ENCODE measurements at places on chromosomes 1 and 21.

DNA sequence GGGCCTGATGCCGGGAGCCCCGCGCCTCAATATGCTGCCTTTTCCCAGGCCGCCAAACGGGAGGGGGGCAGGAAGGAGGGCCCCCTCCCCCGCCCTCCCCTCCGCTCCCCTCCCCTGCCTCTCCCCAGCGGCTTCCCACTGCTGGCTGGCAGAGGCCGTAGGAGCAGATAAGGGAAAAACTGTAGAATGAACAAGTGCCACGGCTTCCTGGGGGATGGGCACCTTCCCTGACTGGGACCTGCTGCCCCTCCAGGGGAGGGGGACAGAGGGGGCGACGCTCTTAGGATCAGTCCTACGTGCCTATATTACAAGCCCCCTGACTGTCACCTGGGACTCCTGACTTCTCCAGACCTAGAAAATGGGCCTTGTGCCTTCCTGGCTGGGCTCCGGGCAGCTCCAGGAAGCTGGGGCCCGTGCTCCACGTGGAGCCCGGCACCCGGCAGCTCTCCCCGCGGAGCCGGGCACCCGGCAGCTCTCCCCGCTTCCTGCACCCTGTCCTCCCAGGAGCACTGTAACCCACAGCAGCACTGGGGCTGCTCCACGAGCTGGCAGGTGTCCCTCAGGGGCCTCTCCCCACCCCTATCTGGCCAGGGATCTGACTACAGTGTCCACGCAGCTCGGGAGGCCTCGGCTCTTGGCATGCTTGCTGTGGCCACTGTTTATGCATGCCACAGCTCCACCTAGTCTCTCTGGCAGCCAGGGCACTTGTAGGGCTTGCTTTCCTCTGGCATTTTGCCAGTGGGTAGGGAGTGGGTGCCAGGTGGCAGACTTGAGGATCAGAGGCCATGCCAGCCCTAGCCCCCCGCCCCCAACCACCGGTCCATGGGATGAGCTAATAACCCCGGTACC, 674 bp upstream of the HES5 start:
- no peak for DNase-seq

- no peak for DNase-seq
Measured at GRCh38 chr1:192732787-192733186, 76.1 kb upstream of the RGS2 start.

- no peak for DNase-seq
Measured at GRCh38 chr1:56329970-56330369, 249.4 kb downstream of the PLPP3 start.

DNA sequence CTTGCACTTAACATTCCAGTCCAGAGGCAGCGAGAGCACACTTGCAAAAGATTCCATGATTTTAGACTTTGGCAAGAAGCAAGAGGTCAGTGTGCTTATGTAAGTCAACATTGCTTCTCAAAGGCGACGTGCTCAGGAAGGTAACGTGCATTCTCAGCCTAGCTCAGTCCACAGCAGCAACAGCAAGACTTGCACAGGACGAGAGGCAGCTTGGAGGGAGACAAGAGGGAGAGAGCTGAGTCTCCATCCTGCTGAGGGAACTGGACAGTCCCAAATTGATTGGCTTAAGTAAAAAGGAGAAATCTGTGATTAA, 56.5 kb downstream of the PTP4A2 start:
- no peak for DNase-seq

- DNase-seq = no peak
Measured at GRCh38 chr1:199821029-199821779, 206.3 kb upstream of the NR5A2 start.

DNA sequence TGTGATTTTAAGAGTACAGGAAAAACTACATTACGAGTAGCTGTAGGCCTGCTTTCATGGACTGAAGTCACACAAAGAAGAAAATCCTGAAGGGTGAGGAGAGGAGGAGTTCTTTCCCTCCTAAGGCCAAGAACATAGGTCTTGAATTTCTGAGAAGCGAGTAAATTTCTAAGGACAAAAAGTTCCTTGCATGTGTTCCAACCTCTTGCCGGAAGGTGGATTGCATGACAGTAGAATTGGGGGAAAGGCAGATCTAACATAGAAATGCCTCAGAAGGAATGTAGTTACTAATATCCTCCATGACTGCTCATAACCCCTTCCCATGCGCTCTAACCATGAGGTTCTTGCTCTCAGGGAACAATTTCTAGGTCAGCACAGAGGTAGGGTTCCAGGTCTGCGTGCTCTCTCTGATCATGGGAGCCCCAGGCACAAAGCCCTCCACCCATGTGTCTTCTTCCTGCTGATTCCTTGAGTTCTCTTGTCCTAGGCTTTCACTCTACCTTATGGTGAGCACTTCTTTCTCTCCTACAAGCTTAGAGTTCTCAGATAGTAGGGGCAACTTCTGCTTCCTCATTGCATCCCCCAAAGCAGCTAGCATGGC, 13.7 kb downstream of the CD2 start:
- DNase-seq = no peak

DNA sequence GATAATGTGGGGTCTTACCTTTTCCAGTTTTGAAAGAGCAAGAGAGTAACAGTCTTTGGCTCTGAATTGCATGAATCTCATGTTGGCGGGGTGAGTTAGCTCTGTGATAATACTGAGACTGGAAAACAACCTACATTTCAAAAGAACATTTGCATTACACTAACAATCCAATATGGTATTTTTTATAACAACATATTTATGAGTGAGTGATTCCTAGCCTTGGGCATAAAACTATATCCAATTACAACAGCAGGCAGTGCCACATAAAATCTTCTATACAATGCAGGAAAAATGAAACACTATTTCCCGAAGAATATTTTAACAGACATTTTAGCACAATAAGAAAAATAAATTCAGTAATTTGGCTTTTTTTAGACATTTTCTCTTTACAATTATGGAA, 303.0 kb downstream of the KCNT2 start:
- DNase-seq = no peak

GRCh38 chr1:99685516-99686180, 39.7 kb downstream of the PALMD start:
- DNase-seq = no peak

GRCh38 chr1:59903141-59903754, 23.3 kb downstream of the CYP2J2 start:
- no peak for DNase-seq

- no peak for DNase-seq
Measured at GRCh38 chr1:111770916-111771315, 15.2 kb downstream of the DDX20 start.

- DNase-seq = no peak
Measured at GRCh38 chr1:6505367-6506209, 14.1 kb upstream of the PLEKHG5 start.

GRCh38 chr1:244653439-244654107, 647 bp downstream of the DESI2 start:
- peak; percentile 5 for DNase-seq

DNA sequence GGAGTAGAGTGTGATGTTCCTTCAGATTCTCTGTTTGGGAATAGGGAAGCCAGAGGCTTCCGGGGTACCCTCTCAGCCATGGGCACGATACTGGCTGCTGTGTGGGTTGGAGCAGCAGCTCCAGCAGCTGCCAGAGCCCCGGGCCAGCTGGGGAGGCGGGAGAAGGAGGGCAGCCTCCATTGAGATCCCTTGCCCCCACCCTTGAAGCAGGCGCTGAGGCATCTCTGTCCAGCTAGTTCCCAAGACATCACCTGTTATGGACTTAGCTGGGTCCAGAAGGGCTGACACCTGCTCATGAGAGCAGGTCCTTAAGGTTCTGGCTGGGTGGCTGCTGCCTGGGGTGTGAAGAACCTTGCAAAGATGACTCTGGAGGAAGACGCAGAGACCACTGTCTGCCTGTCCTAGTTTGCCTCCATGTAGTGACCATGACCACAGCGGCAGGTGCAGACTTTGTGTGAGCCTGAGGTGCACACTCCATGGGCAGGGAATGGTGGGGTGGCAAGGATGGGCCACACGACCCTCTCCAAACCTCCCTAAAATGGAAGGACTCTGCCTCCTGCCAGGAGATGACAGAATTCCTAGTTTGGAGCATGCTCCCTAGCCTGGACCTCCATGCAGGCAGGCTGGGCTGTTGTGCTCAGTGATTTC, 222.6 kb upstream of the C1orf174 start:
- DNase-seq = no peak

DNA sequence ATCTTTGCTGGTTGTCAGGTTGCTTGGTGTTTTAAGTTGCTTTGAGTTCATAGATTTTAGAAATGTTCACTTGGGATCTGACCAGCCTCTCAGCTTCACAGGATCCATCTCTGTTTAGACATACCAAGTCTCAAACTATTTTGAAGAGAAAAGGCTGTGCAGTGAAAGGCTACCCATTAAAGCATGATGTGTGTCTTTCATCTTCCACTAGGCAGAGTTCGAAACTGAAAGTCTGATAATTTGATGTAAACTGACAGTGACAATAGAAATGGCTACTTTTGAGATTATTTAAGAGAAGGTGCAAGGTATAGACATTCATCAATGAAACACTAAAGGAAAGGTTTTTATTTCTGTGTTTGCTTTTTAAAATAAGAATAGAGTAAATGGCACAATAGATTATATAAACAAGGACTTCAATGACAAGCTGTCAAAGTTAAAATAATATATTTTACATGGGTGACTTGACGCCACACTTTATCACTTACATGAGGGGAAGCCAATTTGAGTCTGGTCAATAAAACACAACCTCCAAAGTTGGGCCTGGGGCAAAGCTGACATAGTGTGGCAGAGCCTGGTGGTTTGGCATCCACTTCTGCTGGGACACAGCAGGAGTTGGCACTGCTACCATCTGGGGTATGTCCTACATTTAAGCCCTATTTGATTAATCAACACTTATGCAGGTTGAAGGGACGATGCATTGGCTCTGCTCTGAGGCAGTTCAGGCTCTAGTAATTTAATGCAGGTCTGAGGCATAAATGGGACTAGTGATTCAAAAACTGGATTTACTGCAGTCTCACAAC, 197.7 kb downstream of the CRB1 start:
- no peak for DNase-seq

DNA sequence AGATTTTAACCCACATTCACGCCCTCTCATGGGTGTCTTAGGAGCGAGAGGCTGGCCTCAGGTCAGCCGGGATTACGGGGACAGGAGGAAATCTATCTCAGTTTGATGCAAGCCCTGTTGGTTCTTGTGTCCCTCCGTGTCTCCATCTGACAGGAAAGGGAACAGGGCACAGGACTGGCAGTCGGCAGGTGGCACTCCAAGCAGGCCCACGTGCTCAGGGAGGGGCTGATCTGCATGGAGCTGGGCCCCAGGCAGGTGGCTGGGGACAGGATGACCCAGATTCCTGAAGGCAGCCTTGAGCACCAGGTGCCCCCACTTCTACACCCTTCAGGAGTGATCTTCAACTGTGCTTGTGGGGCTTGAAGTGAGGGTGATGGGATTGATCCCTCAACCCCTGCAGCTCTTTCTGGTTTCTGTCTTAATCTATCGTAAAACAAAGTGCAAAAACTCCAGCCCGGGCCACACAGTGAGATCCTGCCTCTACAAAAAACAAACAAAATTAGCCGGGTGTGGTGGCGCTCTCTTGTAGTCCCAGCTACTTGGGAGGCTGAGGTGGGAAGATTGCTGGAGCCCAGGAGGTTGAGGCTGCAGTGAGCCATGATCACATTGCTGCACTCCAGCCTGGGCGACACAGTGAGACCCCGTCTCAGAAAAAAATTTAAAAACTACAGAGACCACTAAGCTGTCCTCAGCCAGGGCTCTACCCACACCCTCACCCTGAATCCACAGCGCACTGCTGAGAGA, 8.3 kb downstream of the PLEKHG5 start:
- DNase-seq = no peak

GRCh38 chr1:245475126-245475525, 320.3 kb downstream of the KIF26B start:
- DNase-seq = no peak

GRCh38 chr1:192639607-192640368, 3.8 kb downstream of the RGS13 start:
- no peak for DNase-seq

- DNase-seq = peak; percentile 59
Measured at GRCh38 chr1:15836772-15837669, 10.5 kb upstream of the SPEN start.

GRCh38 chr1:169308313-169309039, 59.1 kb downstream of the NME7 start:
- DNase-seq = no peak

- DNase-seq = no peak
Measured at GRCh38 chr1:10429868-10430215, 391 bp upstream of the CENPS start.

DNA sequence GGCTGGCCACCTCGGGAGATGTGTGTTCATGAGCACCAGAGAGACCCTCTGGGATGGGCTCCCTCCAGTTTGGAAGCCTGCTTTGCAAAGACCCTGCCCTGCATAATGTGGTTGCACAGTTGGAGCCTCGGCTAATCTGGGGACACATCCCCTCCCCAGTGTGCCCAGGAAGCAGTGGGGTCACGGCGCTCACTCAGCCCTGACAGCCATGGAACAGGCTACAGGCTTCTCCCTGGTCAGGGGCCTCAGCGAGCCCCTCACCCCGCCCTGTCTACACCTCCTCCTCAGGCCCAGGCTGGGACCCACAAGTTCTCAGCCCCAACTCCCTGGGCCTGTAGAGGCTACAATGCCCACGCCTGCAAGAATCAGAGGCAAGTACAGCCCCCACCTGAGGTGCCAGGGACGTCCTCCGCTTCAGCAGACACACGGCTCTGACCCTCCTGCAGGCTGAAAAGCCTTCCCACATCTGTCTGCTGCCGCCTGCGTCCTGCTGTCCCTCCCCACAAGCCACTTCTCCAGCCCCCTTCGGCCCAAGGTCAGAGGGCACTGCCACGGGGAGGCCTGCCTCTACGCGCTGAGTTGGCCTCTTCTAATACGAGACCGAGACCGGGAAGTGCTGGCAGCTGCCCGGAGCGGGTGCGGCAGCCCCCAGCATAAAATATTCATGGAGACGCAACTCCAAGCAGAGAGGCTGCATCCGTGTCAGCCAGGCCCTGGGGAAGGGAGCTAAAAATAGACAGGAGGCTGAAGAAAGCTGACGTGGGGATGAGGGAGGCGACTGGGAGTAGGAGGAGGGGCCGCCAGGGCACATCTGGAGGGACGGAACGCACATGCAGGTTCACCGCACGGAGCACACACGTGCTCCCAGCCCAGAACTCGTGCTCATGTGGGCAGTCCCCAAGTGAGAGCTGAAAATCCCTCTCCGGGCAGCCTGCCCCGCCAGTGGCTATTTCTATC, 15.2 kb upstream of the GPR153 start:
- no peak for DNase-seq

GRCh38 chr1:27147842-27148518, 6.9 kb downstream of the SLC9A1 start:
- DNase-seq = no peak

GRCh38 chr1:76136894-76137293, 62.3 kb downstream of the ST6GALNAC3 start:
- no peak for DNase-seq

DNA sequence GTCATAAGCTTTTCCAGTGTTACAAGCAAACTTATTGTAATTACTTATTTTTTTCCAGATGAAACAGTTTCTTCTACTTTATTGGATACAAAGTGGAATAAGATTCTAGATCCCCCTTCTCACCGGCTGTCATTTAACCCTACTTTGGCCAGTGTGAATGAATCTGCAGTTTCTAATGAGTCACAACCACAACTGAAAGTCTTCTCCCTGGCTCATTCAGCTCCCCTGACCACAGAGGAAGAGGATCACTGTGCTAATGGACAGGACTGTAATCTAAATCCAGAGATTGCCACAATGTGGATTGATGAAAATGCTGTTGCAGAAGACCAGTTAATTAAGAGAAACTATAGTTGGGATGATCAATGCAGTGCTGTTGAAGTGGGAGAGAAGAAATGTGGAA, 95.5 kb downstream of the ZFYVE9 start:
- DNase-seq = no peak
